ENCODE measurements at places on chromosomes 12 and 14.
A peak's percentile ranks its signal among the peaks of the same experiment; 100 is the strongest.

DNA sequence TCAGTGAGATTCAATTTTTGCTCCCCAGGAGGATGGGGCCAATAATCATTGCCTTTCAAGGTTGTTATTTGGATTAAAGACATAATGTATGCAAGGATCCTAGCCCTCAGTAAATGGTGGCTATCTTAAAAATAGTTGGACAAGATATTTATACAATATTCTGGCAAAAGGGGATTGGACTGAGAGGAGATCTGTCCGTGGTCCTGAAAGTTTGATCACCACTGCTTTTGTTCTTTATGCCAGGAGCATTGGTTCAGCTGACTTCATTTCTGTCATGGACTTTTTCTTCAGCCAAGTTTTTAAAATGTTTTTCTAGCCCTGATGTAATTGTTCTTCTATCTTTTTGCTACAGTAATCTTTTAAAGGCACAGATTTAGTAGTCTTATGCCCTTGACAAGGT is 70.2 kb upstream of the TCL1A start:
- DNase-seq = no peak

GRCh38 chr14:94396628-94397225 is 8.3 kb upstream of the SERPINA1 start:
- no peak for DNase-seq

- no peak for DNase-seq
Observed at GRCh38 chr14:90583427-90583826, 186.6 kb downstream of the CALM1 start.

- DNase-seq = peak; percentile 43
Observed at GRCh38 chr12:5965950-5966383, 20.9 kb upstream of the ANO2 start.

- no peak for DNase-seq
Observed at GRCh38 chr12:26767116-26767515, 65.9 kb downstream of the ITPR2 start.

GRCh38 chr12:128729628-128730121 is 94.1 kb downstream of the SLC15A4 start:
- DNase-seq = no peak

DNA sequence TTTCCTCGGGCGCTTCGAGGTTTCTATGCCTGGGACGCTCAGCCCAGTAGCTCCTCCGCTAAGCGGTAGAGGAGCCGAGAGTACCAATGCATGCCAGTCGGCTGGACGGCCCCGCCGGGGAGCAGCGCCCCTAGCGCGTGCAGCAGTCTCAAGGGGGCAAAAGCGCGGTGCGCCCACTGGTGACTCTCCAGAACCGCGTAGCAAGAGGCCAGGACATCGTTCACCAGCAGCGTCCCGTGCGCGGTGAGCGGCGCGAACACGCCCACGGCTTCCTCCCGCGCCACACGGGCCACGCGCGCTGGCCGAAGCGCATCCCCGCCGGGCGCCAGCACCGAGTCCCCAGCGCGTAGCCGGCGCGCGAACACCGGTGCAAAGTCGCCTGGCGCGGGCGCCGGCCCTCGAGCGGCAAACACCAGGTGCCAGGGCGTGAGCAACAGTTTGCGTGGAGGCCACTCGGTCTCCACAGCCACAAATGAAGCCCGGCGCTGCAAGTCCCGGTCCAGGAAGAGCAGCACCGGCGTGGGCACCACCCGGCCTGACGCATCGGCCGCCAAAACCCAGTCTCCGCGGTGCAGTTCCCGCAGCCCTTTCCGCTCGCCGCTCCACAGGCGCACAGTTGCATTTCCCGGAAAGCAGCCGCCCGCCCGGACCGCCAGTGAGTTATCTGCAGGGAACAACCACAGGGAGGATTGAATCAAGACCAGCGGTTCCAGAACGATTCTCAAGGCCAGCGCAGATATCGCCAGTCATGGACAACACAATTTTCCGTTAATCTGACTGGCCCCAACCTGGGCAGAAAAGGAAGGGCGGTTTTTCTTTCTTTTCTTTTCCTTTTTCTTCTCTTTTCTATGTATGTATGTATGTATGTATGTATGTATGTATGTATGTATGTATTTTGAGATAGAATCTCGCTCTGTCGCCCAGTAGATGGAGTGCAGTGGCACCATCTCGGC is 4.5 kb downstream of the DHH start:
- peak; percentile 27 for DNase-seq

- DNase-seq = no peak
Observed at GRCh38 chr12:105060715-105061378, 23.4 kb downstream of the ALDH1L2 start.

GRCh38 chr12:71562676-71563595 is 100.7 kb downstream of the ZFC3H1 start:
- no peak for DNase-seq

DNA sequence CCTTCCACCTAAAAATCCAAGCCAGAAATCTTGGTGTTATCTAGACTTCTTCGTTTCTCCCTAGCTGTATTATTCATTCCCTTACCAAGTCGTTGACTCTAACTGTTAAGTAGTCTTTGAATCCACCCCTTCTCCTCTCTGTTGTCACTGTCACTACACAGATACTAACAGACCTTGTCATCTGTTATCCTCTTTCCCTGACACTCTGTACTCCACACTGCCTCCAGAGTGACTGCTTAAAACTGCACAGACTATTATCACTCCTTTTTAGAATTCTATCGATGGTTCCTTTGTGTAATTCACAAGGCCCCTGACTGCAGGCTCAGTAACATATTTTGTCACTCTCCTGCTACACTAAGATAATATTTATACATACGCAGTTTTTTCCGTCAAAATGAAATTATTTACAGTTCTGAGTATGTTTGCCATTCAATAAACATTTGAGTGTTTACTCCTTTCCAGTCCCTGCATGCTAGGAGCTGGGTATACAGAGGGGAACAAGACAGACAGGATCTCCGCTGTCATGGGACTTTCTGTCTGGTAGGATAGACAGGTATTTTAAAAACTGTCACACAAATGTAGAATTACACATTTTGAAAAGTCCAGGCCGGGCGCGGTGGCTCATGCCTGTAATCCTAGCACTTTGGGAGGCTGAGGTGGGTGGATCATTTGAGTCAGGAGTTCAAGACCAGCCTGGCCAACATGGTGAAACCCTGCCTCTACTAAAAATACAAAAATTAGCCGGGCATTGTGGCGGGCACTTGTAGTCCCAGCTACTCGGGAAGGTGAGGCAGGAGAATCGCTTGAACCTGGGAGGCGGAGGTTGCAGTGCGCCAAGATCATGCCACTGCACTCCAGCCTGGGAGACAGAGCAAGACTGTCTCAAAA is 3.8 kb downstream of the MARS1 start:
- DNase-seq = no peak

DNA sequence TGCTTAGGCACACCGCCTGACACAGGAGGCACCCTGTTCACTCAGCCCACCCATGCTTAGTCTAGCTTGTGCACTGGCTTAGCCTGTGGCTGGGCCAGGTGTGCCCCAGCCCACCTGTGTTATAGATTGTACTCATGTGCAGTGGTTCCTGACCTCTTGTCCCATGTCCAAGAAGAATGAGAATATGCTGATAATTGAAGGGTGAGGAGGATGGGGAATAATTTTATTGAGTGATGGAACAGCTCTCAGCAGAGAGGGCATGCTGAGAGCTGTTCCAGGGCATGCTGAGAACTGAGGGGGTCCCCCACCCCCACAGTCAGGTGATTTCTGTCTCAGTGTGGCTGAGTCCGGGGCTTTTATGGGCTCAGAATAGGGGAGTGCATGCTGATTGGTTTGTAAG is 395.9 kb downstream of the FUT8 start:
- no peak for DNase-seq

- DNase-seq = no peak
Observed at GRCh38 chr12:32708926-32709325, 29.8 kb downstream of the DNM1L start.

GRCh38 chr14:48563489-48563888 is 888.1 kb upstream of the MDGA2 start:
- no peak for DNase-seq

DNA sequence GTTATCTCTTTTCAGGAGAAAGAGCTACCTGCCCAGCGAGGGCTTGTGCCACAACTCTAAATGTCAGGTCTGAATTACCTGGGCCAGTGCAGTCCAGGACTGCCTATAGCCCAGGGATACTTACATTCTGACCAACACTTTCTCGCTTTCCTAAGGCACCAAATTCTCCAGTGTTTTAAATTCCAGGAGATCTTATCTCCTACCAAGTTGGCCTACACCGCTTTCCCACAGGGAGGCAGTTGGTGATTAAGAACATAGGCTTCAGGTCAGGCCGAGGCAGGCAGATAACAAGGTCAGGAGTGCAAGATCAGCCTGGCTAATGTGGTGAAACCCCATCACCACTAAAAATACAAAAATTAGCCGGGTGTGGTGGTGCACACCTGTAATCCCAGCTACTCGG is 41.1 kb downstream of the RPS29 start:
- DNase-seq = no peak

DNA sequence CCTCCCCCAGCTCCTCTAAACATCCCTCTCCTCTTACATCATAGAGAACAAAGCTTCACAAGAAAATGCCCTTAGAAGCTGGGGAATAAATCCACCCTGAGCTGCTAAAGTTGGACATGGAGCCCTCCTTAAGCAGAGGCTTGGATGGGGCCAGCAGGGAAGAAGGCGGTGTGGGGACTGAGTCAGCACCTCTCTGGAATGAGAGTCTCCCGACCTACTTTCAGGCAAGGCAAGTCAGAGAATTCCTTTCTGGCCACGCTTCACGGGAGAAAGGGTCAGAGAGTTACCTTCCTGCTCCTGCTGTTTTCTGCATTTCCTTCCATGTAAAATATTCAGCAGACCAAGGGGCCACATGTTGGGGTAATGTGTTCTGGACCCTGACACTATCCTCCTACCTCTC is 113.3 kb upstream of the PRB2 start:
- DNase-seq = no peak

GRCh38 chr12:46453428-46453827 is 80.9 kb upstream of the SLC38A2 start:
- DNase-seq = no peak

GRCh38 chr12:89529738-89530137 is 3.9 kb upstream of the POC1B start:
- no peak for DNase-seq

DNA sequence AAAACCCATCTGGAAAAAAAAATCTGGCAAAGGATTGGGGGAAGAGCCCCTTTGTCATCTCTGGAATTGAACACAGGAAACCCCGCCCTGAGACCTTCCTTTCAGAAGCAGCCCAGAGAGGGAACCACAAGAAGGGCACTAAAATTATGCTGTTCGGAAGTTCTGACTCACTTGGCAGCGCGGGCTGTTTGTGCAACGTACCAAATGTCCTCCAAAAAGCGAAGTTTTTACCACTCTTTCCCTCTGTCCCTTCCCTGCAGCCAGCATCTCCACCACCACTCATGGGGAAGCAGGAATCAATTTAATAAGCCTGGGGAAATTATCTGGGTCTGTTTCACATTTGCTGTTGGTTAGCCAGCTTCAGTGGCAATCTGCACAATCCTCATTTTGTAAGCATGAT is 3.2 kb upstream of the SYNE3 start:
- peak; percentile 72 for DNase-seq

DNA sequence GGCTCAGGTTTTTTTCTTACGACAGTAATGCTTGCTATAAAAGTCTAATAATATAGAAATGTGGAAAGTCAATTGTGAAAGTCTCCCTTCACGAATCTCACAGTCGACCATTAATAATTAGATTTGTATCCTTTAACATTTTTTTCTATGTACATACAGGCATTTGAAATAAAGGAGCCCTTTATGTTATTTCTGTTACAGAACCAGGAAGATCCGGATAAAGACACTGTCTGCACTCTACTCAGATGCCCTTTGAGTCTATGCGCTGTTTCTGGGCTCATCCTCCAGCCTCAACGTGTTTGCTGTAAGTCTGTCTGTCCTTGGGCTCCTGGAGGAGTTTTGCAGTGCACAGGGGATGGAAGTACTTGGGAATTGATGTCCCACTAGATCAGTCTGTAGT is 212.2 kb upstream of the ATP2B1 start:
- no peak for DNase-seq

- DNase-seq = no peak
Observed at GRCh38 chr12:24561411-24561871, 387.5 kb downstream of the BCAT1 start.

- DNase-seq = no peak
Observed at GRCh38 chr14:72554401-72554800, 339.5 kb downstream of the DPF3 start.

- DNase-seq = no peak
Observed at GRCh38 chr12:112408621-112409020, 784 bp downstream of the RPL6 start.

GRCh38 chr14:104346608-104347007 is 208.2 kb downstream of the KIF26A start:
- DNase-seq = no peak

DNA sequence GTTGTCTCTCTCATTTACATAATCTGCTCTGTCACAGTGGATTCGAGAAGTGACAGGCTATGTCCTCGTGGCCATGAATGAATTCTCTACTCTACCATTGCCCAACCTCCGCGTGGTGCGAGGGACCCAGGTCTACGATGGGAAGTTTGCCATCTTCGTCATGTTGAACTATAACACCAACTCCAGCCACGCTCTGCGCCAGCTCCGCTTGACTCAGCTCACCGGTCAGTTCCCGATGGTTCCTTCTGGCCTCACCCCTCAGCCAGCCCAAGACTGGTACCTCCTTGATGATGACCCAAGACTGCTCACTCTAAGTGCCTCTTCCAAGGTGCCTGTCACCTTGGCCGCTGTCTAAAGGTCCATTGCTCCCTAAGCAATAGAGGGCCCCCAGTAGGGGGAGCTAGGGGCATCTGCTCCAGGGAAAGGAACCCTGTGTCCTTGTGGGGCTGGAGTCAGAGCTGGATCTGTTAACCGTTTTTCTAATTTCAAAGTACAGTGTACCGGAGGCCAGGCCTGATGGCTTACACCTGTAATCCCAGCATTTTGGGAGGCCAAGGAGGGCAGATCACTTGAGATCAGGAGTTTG is 5.1 kb downstream of the ERBB3 start:
- no peak for DNase-seq

- DNase-seq = no peak
Observed at GRCh38 chr12:125882141-125882540, 816.9 kb downstream of the AACS start.

GRCh38 chr12:65522956-65523860 is 244.7 kb downstream of the MSRB3 start:
- DNase-seq = no peak

GRCh38 chr14:35386673-35387125 is 17.9 kb downstream of the NFKBIA start:
- no peak for DNase-seq

- no peak for DNase-seq
Observed at GRCh38 chr12:68976395-68976841, 43.4 kb upstream of the CPM start.

GRCh38 chr14:105487449-105487985 is 831 bp downstream of the CRIP1 start:
- DNase-seq = no peak

DNA sequence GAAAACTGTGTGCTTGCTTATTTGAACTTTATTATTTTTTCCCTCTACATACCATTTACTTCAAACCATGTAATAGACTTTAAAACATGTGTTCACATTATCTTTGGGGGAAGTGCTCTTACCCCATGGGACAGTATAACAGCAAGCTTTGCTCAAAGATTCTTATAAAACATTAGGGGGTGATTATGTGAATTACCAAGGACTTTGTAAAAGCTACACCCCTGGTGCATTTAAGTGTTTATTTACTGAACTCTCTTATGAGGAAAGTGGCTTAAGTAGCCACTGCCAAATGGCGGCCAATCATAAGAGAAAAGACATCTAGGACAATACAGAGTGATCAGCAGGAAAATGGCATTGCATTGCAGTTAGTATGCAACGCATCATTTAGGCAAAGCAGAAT is 70.3 kb downstream of the CAPZA3 start:
- DNase-seq = no peak

GRCh38 chr12:111850526-111850925 is 8.5 kb downstream of the MAPKAPK5 start:
- DNase-seq = no peak

GRCh38 chr14:39366460-39367386 is 65.5 kb downstream of the FBXO33 start:
- no peak for DNase-seq
